AG04450 (cell line): ENCODE measurements at places on chromosomes 16 and 17.

DNA sequence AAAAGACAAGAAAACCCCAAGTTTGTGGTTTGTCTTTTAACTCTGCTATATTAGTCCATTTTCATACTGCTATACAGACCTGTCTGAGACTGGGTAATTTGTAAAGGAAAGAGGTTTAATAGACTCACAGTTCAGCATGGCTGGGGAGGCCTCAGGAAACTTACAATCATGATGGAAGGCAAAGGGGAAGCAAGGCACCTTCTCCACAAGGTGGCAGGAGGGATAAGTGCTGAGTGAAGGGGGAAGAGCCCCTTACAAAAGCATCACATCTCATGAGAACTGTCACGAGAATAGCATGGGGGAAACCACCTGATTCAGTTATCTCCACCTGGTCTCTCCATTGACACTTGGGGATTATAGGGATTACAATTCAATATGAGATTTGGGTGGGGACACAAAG, 13.5 kb upstream of the ADAM11 start:
- DNase-seq, result no peak

DNA sequence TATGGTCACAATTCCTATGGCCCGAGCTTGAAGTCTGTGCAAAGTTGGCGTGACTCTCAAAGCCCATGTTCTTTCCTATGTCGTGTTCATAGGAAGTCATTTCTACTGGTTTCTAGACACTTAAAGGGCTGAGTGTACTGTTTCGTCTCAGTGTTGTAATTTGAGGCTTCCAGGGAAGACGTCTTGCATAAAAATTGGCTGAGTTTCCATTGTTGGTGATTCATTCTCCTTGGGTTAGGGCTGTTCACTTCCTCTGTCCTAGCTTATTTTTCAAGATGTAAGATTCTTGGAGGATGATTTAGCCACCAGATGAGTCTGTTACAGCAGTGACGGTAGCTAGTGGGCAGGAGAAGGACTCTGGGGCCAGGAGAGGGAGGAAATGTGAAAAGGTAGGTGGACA, 43.1 kb downstream of the PIK3R5 start:
- DNase-seq, result peak; percentile 49

- DNase-seq, result no peak
Observed at GRCh38 chr17:18321309-18321708, 6.2 kb downstream of the SMCR8 start.

DNA sequence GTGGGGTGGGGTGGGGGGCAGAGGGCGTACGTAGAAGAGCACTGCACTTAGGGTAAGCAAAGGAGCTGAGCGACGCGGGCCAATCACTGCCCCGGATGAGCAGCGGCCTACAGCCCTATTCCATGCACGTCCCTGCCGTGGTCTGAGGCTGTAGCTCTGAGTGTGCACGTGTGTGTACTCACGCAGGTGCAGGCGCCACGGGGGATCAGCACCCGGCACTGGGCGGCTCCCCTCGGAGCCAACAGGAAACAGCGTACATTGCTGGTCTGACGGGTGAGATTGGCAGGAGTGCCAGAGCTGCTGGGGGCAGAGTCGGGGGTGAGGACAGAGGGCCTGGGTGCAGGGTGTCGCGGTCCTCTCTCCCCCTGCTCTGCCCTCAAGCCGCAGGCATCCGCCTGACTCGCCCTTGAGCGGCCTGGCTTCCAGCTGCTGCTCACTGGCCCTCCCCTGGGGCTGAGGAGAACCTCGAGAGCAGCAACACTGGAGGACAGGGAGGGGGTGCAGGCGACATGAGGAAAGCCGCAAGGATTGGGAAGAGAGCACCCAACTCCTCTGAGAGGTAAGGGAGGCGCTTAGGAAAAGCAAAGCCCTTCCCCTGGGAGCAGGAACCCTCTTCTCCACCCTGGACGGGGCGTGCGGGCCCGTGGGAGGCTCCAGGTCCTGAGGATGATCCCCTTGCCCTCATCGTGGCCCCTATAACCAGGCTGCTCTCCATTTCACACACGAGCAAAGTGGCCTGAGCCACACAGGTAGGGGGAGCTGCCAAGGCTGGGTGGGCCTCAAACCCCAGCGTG, 57.8 kb downstream of the ENGASE start:
- DNase-seq, result no peak

DNA sequence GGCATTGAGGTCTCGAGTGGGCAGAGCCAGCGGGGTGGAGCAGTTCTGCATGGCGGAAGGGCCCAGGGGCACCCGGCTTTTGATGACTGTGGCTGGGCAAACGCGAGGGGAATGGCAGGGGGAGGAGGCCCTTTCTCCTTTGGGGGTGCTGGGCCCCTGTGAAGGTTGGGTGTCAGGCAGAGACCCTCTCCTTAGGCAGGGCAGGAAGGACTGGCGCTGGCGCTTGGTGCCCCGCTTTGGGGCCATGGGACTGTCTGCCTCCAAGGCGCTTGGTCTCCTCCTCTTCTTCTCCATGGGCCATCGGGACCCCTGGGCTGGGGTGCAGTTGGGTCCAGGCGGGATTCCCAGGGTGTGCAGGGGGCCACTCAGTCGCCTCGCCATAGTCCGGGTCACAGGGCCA, 12.8 kb upstream of the GFAP start:
- no peak for DNase-seq

DNA sequence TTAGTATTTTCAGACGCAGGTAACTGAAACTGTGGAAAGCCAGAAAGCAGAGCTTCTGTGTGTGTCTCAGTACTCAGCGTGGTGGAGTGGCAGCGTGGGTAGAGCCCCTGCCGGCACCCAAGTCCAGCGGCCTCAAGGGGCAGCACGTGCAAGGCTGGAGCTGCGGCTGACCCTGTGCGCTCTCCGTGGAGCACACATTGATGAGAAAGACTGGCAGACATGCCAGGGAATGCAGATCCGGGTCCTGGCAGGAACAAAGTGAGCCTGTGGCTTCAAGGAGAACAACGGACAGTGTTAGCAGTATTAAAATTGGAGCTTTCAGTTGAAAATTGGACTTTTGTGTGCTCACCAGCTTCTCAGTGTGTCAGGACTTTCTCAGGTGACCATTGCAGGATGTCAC, 23.3 kb downstream of the ZC3H18 start:
- DNase-seq, result no peak

DNA sequence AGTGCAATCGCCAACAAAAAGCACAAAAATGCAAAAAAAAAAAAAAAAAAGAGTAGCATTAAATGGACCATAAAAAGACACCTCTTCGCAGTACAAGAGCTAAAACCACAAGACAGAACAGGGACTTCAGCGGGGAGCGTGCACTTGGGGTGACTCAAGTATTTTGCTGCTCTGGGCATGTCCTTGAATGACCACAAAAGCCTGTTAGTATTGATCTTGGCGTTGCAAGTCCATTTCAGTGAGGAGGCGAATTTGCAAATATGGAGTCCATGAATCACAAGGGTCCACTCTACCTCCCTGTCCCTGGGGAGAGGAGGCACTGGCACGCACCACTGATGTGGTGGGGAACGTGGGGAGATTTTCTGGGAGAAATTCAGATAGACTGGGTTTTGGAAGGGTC, 78.9 kb downstream of the CNGB1 start:
- DNase-seq, result no peak

DNA sequence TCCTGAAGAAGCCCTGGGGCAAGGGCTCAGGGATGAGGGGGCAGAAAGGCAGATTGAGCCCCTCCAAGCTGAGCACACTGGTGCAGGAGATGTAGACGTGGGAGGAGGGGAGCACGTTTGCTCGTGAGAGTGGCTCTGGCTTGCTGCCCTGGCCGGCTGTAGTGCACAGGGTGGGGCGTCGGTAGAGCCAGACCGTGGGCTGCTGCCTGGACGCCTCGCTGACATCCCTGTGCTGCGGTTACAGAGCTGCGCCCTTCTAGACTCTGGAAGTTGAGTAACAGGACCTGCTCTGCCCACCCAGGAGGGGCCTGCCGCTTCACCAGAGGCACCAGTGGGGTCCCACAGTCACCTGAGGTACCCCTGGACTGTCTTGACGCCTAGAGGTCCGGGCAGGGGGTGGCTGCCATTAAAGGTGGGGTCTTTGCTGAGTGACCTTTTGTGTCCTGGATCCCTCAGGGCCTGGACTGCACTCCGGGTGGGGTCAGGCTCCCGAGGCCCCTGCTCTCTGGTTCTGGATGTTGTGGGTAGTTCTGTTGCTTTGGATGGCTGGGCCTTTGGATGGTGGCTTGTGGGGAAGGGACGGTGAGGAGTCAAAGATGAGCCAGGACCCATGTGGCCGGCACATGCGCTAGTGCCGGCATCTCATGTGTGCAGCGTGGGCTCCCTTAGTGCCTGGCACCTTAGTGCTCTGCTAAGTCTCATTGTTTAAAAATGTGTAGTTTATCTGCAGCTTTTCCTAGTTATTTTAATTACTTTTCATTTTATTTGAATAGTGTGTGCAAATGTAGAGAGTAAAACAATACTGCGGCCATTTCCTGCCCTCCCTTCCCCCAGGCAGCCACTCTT, 41.7 kb downstream of the PGS1 start:
- DNase-seq, result no peak
